CD4-positive, alpha-beta T cell treated with Interleukin-15 for 4 hours (primary cell): ENCODE measurements at places on chromosomes 13 and 19.

DNA sequence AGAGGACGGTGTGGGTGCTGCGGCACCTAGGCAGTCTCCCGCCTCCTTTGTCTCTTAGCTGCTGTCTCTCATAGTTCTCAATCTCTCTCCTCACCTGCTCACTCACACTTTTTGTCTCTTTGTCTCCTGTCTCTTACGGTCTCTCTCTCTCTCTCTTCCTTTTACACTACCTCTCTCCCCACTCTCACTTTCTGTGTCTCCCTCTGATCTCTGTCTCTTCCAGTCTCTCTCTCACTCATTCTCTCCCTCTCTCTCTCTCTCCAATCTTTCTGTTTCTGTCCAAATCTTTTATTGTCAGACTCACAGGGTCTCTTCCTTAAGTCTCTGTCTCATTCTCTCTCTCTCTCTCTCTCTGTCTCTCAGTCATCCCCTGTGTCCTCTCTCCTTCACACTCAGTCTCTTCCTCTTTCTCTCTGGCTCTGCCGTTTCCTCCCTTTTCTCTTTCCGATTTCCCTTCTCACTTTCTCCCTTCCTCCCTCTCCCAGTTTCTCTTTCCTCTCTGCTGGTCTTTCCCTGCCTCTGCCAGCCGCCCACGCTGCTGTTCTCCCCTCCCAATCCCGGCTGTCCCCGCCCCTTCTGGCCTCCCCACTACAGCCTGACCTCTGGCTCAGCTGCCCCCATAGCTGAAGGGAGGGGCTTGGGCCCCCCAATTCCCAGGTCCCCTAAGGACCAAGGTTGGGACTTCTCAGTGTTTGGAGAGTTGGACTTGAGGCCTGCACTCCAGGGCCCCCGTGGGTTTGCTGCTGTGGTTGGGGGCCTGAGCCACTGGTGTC lies at the start of gene PLEKHA4:
PLEKHA4 (minus strand) TSS at position 504 of the 773 bp plus-strand sequence. CDS start 997 bp downstream, outside the sequence.
- DNase-seq = no peak

- no peak for DNase-seq
Observed at GRCh38 chr19:7428651-7429113, 60.2 kb downstream of the PEX11G start.

GRCh38 chr19:5130371-5131030 lies 161.6 kb downstream of the KDM4B start:
- DNase-seq = peak; percentile 33

DNA sequence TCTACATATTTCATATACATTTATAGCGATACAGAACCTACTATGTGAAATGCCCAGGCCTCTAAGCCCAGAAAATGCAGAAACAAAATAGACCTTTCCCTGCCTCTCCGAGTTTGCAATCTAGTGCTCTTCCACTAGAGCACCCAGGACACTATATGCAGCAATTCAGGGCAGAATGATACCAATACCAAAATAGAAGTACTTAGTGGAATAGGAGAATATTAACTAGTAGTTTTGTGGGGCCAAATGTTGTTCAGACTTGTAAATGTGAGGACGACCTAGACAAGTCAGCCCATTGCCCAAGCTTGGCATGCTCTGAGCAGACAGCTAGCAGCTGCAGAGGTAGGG lies 35.8 kb upstream of the FLT1 start:
- DNase-seq = no peak

DNA sequence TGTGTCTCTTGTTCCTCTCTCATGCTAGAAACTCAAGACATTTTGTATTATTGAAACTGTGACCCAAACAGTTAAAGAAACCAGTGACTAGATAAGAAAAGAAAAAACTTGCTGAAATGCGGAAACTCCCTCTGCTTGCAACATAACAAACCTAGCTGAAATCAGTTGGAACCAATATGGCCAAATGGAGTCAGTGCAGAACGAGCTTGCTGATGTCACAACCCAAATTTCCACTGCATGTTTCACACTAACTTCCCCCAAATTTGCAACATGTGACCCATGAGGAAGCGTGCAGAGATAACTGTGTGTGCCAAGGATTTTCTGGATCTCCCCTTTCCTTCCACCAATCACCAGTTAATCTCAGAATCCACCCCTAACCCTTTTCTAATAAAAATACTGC lies 208.0 kb downstream of the DLEU7 start:
- DNase-seq = no peak

DNA sequence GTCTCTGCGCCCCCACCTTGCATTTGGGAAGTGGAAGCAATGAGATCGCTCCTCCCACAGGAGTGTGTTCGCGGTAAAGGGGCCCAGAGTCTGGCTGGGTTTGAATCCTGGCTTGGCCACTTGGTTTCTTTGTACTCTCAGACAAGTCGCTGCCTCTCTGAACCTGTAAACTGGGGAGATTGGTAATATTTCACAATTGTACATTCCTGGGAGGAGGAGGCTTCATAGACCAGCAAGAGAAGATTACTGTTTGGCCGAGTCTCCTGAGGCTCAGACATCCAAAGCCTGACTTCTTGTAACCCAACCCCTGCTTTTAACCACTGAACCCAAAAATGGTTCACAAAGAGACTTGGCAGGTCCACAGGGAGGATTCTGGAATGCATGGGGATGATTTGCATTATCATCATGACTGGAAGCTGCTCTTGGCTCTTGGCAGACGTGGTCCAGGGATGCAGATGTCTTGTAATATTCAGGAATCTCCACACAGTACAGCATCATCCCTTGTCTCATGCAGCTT lies 13.6 kb upstream of the STRN4 start:
- no peak for DNase-seq

- DNase-seq = no peak
Observed at GRCh38 chr19:14655726-14656125, 18.9 kb downstream of the ADGRE3 start.

DNA sequence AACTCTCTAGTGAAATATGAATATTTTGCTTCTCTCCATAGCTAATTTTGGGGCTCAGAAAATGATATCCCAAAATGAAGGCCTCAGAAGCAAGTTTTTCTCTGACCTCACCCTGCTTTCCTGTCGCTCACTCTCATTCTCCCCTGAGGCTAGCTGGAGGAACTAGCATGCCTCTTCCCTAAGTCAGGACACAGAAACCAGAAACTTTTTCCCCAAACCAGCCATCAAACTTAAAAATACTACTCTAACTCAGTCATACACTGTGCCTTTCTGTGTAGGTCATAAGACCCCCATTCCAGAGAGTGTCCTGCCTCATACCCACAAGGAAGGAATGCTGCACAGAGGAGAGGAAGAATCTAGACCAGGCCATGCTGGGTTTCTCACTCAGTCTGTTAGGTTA lies 329.6 kb downstream of the PCDH20 start:
- no peak for DNase-seq

DNA sequence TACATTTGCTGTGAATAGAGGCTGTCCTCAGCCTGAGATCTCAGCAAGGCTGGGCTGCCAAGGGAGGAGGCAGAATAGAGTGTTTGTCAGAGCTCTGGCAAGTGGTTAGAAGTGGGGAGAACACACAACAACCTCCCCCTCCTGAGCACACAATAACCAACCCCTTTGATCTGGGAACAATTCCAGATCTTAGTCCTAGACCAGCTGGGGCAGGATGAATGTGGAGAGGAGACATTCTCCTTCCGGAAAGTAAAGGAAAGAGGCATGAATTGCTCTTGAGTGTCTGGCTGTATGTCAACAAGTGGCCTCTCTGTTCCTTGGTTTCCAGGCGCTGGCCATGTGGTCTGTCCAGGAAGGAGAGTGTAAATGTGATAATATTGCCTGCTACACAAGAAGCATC lies 114.9 kb upstream of the TMTC4 start:
- DNase-seq = no peak

DNA sequence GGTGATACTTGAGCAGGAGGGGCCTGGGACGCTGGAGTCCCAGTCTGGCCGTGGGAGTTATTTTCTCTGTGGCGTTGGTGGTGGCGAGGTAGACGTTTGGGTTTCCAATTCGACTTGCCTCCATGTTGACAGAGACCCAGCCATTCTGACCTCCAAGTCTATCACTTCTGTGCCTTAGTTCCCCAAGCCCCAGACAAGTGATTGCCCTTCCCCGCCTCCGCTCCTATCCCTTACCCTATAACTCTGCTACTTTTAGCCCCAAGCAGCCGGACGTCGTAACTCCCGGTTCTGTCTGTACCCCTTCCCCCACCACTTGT lies 549 bp downstream of the TIMM50 start:
- no peak for DNase-seq

DNA sequence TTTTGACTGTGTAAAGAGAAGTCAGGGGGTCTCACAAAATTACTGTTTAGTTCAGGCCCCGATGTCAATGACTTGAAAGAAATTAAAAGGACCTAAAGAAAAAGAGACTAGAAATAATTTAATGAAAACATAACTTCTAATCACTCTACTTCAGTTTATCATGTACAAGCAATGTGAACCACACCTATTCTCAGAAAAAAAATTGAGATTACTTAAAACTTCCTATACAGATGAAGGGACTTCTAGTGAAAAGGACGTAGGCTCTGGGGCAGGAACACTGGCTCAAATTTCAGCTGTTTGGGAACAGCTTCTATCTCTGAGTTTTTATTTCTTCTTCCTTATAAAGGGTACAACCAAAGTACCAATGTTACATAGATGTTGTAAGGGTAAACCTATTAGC lies 38.0 kb downstream of the TPT1 start:
- no peak for DNase-seq

DNA sequence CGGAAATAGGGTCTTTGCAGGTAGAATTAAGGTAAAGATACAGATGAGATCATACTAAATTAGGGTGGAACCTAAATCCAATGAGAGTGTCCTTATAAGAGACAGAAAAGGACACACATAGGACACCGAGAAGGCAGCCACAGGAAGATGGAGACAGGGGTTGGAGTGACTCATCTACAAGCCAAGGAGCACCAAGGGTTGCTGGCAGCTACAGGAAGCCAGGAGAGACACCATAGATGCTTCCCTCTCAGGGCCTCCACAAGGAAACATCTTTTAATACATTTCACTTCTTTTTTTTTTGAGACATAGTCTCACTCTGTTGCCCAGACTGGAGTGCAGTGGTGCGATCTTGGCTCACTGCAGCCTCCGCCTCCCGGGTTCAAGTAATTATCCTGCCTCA lies 10.1 kb downstream of the TMEM143 start:
- no peak for DNase-seq

DNA sequence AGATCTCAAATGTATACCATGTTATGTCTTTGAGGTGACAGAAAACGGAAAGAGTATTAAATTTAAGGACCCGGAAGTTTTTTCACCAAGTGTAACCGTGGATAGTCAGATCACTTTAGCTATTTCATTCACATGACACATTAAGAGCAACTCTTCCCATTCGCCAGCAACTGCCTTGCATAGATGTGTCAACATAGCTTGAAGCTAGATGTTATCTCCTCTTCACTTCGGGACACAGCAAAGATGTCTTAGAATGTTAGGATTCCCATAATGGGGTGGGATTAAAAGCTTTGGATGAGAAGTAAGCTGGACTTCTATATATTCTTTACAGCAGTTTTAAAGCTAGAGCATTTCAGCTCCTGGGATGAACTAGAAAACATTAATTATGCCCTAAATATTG lies 1135.9 kb upstream of the PCDH20 start:
- DNase-seq = no peak

- no peak for DNase-seq
Observed at GRCh38 chr13:36907266-36907665, 12.8 kb downstream of the SMAD9 start.

GRCh38 chr13:44855860-44856259 lies 133.4 kb downstream of the NUFIP1 start:
- no peak for DNase-seq

DNA sequence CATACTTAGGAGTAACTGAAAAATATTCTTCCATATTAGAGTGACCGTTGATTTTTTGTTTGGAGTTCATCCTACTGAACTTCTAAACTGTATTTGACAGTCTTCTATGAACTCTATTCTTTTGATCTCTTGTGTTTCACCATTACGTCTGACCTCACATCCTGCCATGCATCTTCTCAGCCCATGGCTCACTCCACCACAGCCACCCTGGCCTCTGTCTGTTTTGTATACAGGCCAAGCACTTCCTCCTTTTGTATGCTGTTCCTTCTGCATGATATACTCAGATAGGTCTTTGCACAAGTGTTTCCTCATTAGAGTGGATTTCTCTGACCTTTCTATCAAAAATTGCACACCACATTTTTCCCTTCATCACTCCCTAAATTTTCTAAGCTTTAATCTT lies 119.9 kb downstream of the MAB21L1 start:
- no peak for DNase-seq

DNA sequence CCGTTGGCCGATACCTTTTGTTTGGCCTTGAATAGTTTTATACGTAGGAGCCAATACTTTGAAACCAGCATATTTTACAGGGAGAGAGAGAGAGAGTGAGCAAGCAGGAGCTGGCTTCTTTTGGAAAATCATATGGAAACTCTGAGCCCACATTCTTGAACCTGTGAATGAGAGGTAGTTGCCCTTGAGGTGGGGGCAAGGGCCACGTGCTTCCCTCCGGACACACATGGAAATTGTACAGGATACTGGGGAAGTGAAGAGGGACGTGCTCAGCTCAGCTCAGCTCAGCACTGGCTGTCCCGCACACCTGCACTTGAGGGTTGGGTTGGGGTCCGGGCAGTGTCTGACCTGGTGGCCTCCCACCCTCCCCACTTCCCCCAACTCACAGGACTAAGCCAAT lies 68.3 kb downstream of the SPRYD7 start:
- no peak for DNase-seq

- DNase-seq = no peak
Observed at GRCh38 chr19:28341810-28342350, 871.1 kb downstream of the UQCRFS1 start.

DNA sequence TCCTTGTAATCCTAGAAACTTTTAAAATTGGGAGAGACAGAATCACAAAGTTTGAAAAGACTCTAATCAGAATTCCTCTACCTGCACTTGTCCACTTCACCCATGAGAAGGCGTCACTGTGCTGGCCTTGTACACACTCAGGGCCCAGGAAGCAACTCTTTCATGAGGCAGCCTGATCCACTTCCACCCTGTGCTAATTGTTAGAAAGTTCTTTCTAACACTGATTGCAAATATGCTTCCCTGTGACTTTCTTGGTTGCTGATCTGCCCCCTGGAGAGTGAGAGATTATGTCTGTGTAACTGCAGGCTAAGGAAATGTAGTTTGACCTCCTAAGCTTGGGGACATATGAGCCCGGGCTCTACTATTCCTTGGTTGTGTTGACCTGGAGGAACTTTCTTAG lies 494.6 kb downstream of the MYO16 start:
- DNase-seq = no peak

DNA sequence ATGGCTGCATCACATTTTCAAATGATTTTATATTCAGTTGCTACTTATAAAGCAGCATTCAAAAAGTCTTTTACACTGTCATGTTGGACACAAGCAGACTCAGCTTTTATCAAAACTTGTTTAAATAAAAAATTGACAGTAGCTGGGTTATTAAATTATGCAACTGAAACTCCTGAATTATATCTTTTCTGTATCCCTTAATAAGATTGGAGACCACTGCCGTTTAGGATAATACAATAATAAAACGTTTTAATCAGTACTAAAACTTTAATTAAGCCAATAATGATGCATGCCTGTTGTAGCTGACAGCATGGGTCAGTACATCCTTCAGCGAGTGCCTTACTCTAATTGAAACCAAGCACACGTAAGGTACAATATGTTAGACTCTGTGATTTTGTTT lies 78.0 kb downstream of the DPY19L3 start:
- DNase-seq = no peak
